ENCODE measurements at places on chromosomes 2 and 18.

- no peak for DNase-seq
Measured at GRCh38 chr18:79755496-79756142, 42.1 kb upstream of the KCNG2 start.

DNA sequence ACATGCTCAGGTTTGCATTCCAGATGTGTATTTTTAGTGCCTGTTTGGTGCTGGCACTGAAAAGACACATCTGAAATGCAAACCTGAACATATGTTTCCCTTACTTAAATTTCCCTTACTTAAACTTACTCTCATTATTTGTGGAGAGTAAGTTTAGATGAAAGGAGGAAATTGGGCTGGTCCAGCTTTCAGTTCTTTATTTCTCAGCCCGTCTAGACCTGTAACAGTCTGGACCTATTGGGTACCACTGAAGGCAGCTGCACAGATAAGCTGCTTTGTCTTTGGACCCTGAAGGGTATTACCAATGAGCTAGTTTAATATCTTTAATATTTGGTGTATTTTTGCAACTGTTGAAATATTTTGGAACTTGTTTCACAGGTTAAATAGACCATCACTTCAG is 17.0 kb upstream of the DSG3 start:
- DNase-seq = no peak

GRCh38 chr2:200987137-200987536 is 23.7 kb upstream of the ORC2 start:
- DNase-seq = no peak

DNA sequence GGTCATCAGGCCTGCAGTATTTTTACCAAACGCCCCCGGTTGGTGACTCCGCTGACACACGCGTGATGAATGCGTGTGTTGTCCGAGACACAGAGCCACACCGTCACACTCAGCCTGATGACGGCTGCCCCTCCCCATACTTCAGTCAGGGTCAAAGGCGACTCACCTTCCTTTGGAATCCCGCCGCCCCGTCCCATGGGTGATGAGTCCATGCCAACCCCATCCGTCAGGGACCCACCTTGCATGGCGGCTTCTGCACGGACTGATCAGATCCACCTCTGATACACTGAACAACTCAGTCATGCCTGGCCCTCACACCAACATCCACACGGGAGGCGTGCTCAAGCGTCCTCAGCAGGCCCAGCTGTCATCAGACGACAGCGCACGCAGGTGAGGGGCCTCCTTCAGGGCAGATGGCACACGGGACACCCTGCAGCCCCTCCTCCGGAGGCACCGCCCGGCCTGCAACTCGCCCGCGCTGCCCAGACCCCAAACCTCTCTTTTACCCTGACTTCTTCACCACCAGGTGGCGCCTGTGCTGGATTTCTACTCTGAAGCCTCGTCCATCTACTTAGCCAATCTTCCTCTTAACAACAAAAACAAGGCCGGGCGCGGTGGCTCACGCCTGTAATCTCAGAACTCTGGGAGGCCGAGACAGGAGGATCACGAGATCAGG is 89.2 kb downstream of the ZNF516 start:
- no peak for DNase-seq

GRCh38 chr18:46772357-46772756 is 15.5 kb upstream of the ST8SIA5 start:
- DNase-seq = no peak

Measured in stimulated activated CD4-positive, alpha-beta T cell treated with anti-CD3 and anti-CD28 coated beads, Interleukin-1b, Interleukin-23, amount 100 ng/mL, for 1 hour (primary cell).